ENCODE measurements at places on chromosomes 12 and 14.

- DNase-seq = peak; percentile 22
These were observed 586 bp downstream of the TTC6 start for GRCh38 chr14:37595809-37596621.

GRCh38 chr12:108196921-108197320, 67.8 kb downstream of the WSCD2 start:
- DNase-seq = no peak

DNA sequence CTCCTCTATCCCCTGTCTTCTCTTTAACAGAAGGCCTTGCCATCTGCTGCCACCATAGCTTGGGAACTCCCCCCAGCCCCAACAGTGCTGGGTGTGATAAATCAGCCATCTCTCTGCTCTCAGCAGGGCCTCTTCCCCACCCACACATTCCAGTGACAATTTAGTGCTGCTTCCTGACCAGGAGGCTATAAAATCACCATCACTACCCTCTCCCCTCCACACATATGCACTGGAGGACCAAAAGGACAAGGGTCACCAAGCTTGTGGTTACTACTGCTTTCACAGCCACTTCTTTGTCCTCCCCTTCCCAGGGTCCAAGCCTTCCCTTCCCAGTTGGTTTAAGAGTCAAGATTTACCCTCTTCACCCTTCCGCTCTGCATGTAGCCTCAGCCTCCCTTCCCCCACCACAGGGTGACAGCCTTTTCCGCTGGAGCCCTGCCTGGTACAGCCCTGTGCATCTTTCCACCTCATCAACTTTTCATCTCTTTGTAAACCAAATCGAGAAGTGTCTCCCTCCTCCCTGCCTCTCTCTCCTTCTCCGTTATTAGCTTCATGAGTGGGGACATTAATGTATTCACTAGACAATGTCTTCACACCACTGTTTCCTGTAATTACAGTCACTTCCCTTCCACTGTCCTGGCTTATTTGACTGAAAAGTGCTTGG, 9.4 kb downstream of the PSMB5 start:
- DNase-seq = no peak

GRCh38 chr14:30185832-30186231, 258.2 kb upstream of the PRKD1 start:
- DNase-seq = no peak

DNA sequence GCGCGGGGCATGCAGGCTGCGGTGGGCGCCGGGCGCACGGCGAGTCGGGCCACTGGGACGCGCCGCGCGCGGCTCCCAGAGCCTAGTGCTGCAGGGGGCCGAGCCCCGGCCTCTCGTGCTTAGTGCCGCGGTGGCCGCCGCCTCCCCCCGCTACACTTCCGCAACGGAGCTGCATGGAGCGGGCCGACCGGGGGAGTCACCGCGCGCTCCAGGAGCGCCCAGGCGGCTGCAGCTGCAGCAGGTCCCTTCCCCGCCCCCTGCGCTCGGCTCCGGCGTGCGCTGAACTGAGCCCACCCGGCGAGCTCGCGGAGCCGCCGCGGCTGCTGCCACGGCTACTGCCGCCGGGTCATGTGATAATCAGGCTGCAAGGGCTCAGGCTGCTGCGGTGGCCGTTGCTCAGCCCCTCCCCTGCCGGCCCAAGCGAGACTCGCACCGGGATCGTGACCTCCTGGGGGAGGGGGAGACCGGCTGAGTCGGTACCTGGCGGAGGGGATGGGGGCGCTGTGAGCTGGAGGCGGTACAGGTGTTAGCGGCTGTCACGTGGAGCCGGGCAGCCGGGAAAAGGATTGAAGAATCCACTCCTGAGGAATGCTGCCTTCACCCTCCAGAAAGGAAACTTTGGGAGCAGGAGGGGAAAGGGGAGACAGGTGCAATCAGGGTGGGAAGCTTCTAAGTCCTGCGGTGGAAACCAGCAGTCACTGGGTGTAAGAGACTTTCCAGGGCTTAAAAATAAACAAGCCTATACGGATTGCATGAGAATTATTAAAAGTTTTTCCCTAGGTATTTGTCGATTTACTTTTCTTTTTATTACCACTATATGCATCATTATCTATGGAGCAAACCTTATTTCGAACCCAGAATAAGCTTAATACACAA, at the start of gene PPM1H:
Gene PPM1H (minus strand): TSS at position 352 of the 876 bp plus-strand sequence. CDS start 414 bp downstream, outside the sequence.
- DNase-seq = peak; percentile 8

DNA sequence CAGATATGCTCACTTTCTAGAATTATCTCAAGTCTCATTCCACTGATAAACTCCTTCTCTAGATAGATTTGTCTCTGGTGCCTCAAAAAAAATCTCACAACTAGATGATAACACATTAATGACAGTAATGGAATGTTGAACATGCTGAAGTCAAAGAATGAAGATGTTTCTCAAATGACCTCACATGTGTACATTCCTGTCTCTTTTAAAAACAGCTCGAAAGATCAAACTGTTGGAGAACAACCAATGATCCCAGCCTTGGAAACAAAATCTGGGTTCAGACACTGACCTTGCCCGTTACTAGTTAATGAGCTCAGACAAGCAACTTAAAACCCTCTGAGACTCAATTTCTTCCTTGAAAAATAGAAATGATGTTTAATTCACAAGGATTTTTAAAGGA, 44.7 kb upstream of the KCNJ8 start:
- DNase-seq = no peak

- DNase-seq = no peak
These were observed 10.9 kb downstream of the TNS2 start for GRCh38 chr12:53060721-53061276.

DNA sequence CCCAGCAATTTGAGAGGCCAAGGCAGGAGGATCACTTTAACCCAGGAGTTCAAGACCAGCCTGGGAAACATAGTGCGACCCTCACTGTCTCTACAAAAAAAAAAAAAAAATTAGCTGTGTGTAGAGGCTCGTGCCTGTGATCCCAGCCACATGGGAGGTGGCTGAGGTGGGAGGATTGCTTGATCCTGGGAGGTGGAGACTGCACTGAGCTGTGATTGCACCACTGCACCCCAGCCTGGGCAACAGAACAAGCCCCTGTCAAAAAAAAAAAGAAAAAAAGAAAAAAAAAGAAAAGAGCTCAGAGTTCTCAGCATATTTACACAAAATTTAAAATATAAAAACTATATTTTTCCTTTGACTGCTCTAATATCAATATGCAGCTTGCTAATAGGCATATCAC, 260.8 kb downstream of the SYT1 start:
- DNase-seq = no peak

DNA sequence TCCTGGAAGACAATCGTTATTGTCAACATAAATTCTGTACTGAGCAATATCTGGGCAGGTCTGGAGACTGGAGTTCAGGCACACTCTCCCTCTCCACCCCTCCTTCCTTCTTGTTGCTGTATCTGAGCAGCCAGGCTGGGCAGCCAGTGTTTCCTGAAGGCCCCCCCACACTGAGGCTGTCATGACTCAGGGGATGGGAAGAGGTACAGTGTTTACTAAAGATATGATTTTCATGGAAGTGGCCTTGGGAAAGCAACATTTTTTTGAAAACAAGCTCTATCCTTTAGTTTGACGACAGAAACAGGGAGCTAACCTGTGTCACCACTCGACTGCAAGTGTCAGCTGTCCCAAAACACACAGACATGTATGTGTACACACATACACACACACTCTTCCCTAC, 1485.4 kb upstream of the TMEM132C start:
- no peak for DNase-seq

GRCh38 chr14:58731465-58732293, 93.9 kb downstream of the DACT1 start:
- DNase-seq = no peak

- peak; percentile 10 for DNase-seq
These were observed 1.2 kb downstream of the DDIT3 start for GRCh38 chr12:57518920-57519795.

DNA sequence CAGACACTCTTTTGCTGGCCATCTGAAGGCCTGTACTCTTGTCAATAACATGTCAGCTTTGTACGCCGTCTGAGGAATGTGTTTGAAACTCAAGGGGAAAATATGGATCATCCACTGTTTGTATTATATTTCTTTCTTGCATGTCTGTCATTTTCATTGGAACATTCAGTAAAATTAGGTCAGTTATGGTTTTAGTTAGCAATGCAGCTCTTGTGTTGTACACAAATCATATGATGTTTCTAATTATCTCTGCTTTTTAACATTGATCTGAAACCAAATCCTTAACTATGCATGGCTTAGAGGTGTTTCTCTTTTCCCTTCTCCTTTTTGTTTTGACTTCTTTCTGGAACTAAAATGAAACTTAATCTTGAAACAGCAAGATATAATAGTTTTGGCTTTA, 333.6 kb upstream of the PRICKLE1 start:
- no peak for DNase-seq
